Karpas-422 (cell line): ENCODE measurements at places on chromosomes 2 and 18. TPM values are rescaled to one million over a fixed set of nuclear protein-coding genes. Genes with fewer than 3 reads are reported as not detected.

GRCh38 chr18:51229328-51229727 lies 31.8 kb upstream of the MEX3C start:
- no peak for DNase-seq
- no peaks in the 10 kb centered on the region for H3K36me3 ChIP-seq
- no peak overlapping the region for H3K4me3 ChIP-seq
- H3K27ac ChIP-seq, result no peak overlapping the region
- no peaks in the 10 kb centered on the region for H3K4me1 ChIP-seq

GRCh38 chr2:12120281-12121150 lies 374.1 kb downstream of the LPIN1 start:
- no peaks in the 10 kb centered on the region for H3K36me3 ChIP-seq
- no peak overlapping the region for H3K4me3 ChIP-seq
- no peaks in the 10 kb centered on the region for H3K27me3 ChIP-seq

DNA sequence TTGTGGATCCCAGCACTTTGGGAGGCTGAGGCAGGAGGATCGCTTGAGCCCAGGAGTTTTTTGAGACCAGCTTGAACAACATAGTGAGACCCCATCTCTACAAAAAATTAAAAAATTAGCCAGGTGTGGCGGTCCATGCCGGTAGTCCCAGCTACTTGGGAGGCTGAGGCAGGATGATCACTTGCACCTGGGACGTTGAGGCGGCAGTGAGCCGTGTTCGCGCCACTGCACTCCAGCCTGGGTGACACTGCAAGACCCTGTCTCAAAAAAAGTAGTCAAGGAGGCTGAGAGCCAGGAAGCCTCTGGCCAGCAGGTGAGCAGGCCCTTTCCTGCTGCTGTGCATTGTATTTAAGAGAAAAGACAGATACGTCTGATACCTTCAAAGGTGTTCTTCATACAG lies 11.1 kb upstream of the PROC start:
- no peaks in the 10 kb centered on the region for H3K27me3 ChIP-seq
- DNase-seq, result no peak
- no peak overlapping the region for H3K4me3 ChIP-seq
- H3K4me1 ChIP-seq, result peaks cover 32% of the 10 kb centered on the region

DNA sequence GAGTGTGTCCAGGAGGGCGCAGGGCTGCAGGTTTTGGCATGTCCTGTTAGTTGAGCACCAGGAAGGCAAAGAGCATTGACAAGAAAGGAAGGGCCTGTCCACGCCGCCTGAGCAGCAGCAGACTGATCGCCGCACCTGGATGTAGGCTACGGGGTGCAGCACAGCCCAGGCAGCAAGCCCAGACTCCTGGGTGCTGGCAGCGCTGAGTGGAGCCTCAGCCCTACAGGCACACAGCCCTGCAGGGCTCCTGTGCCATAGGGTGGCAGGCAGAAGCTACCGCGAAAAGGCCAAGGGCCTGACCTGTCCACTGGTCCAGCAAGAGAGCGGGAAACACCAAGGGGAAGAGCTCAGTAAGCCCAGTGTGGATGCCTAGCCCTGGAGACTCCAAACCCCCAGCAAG lies 198.0 kb downstream of the HDAC4 start:
- no peak overlapping the region for H3K27ac ChIP-seq
- H3K4me3 ChIP-seq, result no peak overlapping the region
- no peaks in the 10 kb centered on the region for H3K36me3 ChIP-seq
- no peaks in the 10 kb centered on the region for H3K27me3 ChIP-seq
- no peak for DNase-seq

GRCh38 chr2:148048475-148049221 lies 27.8 kb downstream of the MBD5 start:
- no peak overlapping the region for H3K27ac ChIP-seq
- H3K27me3 ChIP-seq, result no peaks in the 10 kb centered on the region
- no peak for DNase-seq
- no peak overlapping the region for H3K4me3 ChIP-seq
- H3K36me3 ChIP-seq, result no peaks in the 10 kb centered on the region
- peaks cover 7% of the 10 kb centered on the region; the same call in 1 of the 2 replicates for H3K4me1 ChIP-seq

- no peak for DNase-seq
- no peaks in the 10 kb centered on the region for H3K27me3 ChIP-seq
- no peak overlapping the region for H3K4me3 ChIP-seq
- H3K36me3 ChIP-seq, result 0 out of 2 replicates have a peak, but pooled peaks cover 2% of the 10 kb centered on the region
Observed at GRCh38 chr2:113201496-113202304, 27.9 kb downstream of the PSD4 start.

DNA sequence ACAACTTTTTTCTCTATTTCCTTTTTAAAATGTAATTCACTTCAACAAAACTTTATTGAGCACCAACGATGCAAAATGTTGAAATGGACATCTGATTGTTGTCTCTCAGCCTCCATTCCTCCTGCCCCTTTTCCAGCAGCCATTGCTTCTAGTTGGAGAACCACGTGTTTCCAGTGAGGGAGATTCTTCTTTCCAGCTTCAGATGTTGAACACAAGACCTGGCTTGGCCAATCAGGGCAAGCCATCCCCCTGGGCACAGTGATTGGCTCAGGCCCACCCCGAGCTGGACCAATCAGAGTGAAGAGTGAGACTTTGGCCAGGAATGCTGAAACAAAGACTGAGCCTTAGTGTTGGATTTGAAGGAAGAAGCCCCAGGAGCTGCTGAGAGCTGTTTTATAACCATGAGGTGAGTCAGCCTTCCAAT lies 59.0 kb downstream of the E2F6 start:
- H3K27me3 ChIP-seq, result no peaks in the 10 kb centered on the region
- no peak overlapping the region for H3K4me3 ChIP-seq
- DNase-seq, result peak; percentile 60
- no peaks in the 10 kb centered on the region for H3K36me3 ChIP-seq
- H3K27ac ChIP-seq, result no peak overlapping the region
- H3K4me1 ChIP-seq, result 0 out of 2 replicates have a peak, but pooled peaks cover 3% of the 10 kb centered on the region

DNA sequence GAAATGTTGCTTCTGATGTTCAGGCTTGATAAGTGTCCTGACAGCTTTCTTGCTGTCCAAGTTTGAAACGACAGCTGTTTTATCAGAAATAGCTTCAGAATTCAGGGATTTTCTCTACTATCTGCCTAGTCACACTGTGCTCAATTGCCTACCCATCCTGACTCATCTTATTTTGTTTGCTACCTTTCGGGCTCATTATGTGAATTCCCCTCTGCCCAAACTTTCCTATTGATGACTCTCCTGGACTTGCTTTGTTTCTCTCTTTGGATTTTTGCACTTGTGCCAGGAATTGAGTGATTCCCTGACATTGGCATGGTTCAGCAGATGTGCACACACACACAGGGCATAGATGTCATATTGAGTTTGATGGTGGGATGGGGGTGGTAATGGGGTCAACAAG lies 1052.6 kb upstream of the PIK3C3 start:
- H3K36me3 ChIP-seq, result no peaks in the 10 kb centered on the region
- no peak overlapping the region for H3K4me3 ChIP-seq
- H3K27me3 ChIP-seq, result no peaks in the 10 kb centered on the region

DNA sequence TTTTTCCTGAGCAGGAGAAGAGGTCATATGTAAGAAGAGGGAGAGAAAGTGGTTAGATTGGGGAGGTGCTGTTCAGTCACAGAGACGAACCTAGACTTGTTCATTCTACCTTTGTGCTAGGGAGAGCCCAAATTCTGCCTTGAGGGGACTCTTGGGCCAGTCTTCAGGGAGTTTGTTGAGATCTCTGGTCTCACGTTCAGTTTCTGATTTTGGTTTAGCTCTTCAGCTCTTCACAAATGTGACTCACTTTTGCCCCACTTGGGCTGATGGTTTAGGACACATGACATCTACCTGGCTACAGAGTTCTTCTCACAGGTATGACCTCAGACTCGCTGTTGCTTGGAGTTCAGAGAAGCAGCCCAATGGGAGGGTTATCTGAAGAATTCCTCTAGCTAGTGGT lies 49.2 kb upstream of the DARS1 start:
- no peaks in the 10 kb centered on the region for H3K4me1 ChIP-seq
- no peaks in the 10 kb centered on the region for H3K27me3 ChIP-seq
- DNase-seq, result no peak
- no peaks in the 10 kb centered on the region for H3K36me3 ChIP-seq
- H3K4me3 ChIP-seq, result no peak overlapping the region
- H3K27ac ChIP-seq, result no peak overlapping the region

DNA sequence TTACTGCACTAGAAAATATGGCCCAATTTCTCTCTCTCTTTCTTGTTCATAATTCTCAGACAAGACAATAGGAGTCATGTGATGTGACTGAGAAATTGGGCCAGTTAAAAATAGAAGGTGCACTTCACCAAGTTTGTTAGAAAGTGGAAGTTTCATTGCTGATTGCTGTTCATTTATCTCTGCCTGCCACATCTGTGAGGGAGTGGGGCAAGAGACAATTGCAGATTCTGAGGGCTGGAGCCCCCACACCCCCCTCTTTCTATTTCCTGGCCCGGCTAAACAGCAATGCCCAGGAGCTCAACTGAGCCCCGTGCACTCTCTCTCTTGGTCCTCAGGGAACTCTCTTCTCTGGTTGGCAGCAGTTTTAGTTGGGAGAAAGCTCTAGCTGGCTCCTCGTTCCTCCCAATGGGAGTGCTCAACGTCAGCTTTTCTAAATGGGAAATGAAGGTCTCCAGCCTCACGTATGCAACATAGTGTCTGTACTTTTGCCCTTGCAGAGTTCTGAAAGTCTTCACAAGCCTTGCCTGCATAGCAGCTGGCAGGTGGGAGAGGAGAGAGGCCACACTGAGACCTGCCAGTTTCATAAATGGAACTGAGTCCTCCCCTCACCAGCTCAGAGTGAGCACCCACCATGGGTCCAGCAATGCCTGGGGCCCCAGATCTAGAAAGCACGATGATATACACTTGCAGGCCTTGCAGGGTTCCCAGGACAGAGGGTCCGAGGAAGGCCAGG lies 115.7 kb downstream of the MYCN start:
- no peaks in the 10 kb centered on the region for H3K4me1 ChIP-seq
- H3K4me3 ChIP-seq, result no peak overlapping the region
- no peak overlapping the region for H3K27ac ChIP-seq
- H3K36me3 ChIP-seq, result no peaks in the 10 kb centered on the region
- no peaks in the 10 kb centered on the region for H3K27me3 ChIP-seq

DNA sequence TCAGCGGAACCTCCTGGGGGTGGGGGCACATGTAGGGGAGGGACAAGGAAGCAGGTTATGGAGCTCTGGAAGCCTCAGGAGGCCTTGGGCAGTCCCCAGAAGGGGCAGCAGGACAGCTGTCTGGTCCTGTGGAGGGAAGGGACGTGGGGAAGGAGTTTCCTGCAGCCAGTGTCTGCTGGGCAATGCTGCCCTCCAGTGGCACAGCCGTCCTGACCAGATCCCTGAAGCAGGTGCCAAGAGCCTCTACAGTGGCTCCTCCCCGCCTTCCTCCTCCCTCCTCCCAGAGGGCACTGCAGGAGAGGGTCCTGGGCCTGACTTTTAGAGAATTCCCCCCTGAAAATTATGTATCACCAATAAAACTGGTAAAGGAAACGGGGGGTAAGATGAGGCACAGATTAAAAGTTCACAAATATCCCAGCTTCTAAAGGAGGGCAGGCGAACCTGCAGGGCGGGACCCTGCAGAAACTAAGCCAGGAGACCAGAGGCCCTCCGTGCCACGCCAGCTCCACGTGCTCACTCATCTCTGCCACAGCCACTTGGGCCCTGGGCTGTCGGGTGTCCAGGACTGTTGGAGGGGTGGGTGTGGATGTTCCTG lies 258.5 kb downstream of the TWIST2 start:
- DNase-seq, result peak; percentile 76
- H3K4me3 ChIP-seq, result no peak overlapping the region
- no peaks in the 10 kb centered on the region for H3K27me3 ChIP-seq
- no peaks in the 10 kb centered on the region for H3K36me3 ChIP-seq

DNA sequence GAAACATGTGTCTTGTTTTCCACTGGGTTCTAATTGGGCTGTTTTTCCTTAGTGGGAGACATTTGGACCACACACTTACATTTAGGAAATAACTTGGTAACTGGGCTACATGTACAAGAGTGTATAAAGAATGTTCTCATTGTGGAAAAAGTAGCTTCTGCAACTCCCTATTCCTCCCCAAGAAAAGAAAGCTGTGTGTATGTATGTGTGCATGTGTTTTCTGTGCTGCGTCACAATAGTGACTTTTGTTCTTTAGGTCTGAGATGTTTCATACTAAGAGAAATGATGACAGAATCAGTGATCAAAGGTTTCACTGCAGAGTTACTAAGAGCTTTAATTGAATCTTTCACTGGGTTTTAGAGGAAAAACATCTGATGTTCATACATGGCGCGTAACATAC lies 82.7 kb downstream of the TANC1 start:
- no peaks in the 10 kb centered on the region for H3K27me3 ChIP-seq
- H3K36me3 ChIP-seq, result no peaks in the 10 kb centered on the region
- no peak overlapping the region for H3K27ac ChIP-seq

DNA sequence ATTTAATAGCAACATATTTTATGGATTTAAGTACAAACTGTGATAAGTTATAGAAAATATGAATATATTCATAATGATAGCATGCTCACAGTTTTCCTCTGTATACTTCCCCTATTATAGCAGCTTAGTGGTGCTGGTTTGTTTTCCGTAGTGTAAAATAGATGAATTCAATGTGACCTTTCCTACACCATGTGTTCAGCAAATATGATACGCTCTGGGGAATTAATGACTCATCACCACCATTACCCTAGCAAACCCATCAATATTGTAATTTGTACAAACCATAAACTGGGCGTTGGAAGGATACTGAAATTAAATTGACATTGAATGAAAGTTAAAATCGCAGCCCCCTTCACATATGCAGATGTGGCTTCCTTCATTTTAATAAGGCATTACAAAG lies 58.7 kb upstream of the CDH19 start:
- no peak overlapping the region for H3K27ac ChIP-seq
- H3K4me1 ChIP-seq, result no peaks in the 10 kb centered on the region
- DNase-seq, result no peak
- no peak overlapping the region for H3K4me3 ChIP-seq

DNA sequence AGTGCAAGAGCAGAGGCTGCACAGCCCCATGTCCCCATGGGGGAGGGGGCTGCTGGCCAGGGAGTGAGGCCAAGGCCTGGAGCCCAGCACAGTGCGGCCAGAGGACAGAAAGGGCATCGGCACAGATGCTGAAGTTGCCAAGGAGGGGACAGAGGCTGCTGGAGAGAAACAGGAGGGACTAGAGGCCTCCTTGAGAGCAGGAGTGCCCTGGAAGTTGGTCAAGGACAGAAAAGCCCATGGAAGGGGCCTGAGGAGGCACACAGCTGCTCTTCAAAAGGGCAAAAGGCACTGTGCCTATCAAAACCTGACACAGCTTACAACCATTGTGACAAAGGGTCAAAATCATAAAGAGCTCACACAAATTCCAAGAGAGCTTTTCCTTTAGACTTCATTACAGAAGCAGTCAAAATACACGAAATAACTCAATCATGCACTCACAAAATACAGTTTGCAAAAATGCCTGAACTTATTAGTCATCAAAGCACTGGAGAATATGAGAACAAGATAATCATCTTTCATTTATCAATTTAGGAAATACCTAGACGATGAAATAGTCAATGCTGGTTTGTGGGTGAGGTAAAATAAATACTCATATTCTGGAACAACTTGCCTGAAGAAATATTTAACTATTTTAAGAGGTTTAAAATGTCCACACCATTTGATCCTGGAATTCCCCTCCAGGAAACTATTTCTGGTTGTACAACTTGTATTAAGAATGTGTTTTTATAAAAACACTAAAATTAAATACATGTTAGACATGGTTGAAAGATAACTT lies 79.6 kb downstream of the USP40 start:
- H3K4me1 ChIP-seq, result peaks cover 23% of the 10 kb centered on the region
- no peak overlapping the region for H3K27ac ChIP-seq
- no peaks in the 10 kb centered on the region for H3K27me3 ChIP-seq
- DNase-seq, result no peak
- no peak overlapping the region for H3K4me3 ChIP-seq
- no peaks in the 10 kb centered on the region for H3K36me3 ChIP-seq

Gene SERPINB10
- not detected in 2 replicates for total RNA-seq

Gene CHPF
- 25.5 and 44.5 TPM in 2 replicates for total RNA-seq

Gene CCDC150
- total RNA-seq, result 12.5 and 31.0 TPM in 2 replicates
